ENCODE measurements at places on chromosomes 3 and 15.
A peak's percentile ranks its signal among the peaks of the same experiment; 100 is the strongest.

- no peak for DNase-seq
These were observed 1.6 kb downstream of the EIF4A2 start for GRCh38 chr3:186784820-186785494.

DNA sequence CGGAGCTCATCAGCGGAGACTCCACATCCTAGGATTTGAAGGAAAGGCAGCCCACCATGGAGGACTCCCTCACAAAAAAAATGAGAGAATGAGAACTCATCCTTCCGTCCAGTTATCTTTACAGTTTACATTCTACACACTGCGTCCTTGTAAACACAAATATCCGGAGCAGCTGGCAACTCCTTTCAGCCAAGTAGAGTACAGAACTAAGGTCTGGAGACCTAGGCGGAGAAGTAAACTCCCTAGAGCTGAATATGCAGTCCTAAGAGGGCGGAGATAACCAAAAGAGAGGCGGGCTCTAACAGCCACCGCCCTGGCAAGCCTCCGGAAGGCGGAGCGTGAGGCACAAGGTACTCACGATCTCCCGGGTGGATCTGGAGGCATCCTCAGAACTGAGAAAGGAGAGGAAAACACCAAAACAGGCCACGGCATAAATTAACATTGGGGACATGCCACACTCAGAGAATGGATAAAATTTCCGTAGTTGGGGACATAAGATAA lies 924 bp upstream of the SIN3A start:
- peak; percentile 86 for DNase-seq

DNA sequence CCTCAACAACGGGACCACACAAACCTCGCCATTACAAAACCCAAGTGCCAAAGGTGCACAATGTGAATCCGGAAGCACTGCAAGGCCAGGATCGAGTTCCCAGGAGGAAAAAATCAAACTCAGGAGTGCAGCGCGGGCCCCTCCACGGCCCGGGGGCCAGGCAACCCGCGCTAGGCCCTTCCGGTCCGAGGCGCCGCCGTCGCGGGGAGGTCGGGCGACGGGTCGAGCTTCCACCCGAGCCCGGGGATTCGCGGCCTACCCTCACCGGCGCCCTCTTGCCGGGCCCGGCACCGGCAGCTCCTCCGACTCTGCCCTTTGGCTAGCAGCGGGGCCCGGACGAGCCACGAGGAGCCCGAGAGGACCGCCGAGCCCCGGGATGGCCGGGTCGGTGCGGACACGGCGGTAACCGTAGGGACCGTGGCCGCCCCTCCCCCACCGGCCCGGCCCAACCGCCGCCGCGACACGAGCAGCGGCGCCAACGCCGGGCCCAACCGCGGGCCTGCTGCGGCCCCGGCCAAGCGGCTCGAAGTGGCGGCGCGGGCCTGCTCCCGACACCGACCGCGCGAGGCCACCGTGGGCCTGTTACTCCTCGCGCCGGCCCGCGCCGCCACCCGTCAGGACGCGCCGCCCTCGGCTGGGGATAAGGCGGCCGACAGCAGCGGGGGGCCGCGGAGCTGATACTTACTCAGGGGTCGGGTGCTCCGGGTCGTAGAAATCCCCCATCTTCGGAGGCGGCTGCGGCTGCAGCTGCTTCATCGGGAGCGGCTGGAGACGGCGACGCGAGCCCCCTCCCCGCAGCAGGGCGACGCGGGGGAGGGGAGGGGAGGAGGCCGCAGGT lies 525 bp downstream of the SETD2 start:
- no peak for DNase-seq

DNA sequence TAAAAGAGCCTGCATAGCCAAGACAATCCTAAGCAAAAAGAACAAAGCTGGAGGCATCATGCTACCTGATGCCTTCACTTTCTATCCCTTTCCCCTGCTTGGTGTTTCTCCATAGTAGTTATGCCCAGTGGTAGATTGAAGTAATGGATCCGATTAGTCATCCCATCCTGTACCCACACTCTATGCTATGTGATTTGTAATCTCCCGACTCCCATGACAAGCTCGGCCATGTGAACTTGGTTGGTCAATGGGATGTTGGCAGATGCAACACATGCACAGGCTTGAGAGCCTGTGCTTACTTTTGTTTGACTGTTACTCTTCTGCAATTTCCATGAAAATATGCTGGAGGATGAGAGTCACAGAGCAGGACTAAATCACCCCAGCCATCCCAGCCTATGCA lies 334.9 kb upstream of the DPH6 start:
- no peak for DNase-seq

DNA sequence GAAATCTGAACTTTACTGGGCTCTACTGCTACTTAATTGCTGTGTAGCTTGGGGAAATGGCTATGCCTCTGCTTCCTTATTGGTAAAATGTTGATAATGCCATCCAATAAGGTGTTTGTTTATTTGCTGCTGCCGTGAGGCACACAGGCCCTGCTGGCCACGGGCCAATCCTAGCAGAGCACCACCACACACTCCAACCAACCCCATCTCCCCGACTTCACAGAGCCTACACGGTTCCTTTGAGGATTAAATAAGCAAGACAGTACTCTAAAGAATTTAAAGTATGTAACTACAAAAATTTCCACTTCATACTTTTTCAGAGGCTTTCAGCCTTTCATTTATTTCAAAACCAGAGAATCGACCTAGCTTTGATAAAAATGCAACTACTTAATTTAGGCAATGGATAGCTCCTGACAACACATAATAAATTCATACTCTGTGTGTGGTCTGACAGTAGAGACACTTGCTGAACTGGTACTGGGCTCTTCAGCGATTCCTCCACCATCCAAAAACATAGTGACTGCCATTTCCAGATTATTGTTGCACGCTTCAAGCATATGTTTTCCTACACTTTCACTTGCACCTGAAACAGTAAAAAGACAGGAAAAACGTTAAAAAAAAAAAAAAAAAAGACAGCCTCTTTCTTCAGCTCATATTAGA lies 25.3 kb downstream of the UBXN7 start:
- DNase-seq, result no peak

GRCh38 chr3:127831723-127832172 lies 9.4 kb upstream of the MGLL start:
- DNase-seq, result no peak

DNA sequence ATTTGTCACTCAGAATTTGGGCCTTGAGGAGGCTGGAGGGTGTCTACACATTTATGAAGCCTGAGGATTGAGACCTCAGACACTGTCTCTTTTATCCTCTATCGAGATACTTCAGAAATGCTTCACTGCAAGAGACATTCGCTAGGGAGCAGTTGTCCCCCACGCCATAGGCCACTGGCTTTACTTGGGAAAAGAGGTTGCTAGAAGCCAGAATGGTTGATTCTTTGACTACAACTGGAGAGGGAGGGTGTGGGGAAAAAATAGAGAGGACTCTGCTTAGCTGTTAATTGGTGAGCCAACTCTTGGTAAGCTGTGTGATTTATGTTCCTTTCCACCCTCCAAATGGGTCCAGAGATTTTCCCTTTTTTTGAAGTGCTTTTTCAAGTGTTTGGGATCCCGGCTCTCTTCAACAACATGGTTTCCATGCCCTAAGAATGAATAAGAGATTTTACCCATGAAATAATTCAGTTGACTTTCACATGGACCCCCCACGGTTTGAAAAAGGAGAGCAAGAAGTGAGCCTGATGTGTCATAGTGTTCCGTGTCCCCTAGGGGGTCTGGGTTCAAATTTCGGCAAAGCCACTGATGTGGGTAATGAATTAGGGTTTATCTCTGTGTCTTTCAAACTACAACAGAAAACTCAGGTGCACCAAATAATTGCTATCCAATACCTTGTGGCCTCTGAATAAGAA lies 2.7 kb downstream of the BOC start:
- DNase-seq, result no peak

Data from SW 1271 (cell line).